ENCODE measurements at places on chromosomes 12 and 14.

DNA sequence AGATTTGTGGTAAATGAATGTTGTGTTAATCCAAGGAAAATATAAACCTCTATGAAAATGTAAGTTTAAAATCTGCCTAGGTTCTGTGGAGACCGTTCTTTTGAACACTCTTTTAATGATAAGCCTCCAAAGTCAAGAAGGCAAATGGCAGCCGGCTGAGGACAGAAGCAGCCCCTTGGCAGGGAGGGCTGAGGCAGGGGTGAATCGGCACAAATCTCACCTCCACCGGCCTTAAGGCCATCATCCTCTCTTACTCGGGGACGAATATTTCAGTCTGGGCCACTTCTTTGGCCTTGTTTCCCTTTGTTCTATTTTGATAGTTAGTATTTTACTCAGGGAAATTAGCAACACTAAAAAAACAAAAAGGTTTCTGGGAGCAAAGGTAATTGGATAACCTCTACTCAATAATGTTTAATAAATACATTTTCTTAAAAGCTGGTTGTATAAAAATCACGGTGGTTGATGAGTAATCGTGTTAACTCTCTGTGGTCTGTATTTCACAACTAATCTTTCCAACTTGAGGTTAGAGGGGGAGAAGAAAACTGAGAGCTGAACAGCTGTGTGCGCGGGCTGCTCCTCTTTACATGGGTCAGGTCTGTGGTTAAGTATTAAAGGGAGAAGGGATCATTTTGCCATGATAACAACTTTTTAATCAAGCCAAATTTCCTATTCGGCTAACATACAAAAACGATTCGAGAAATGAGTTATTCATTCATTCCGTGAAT is 18.6 kb downstream of the LGMN start:
- peak; percentile 89 for DNase-seq

DNA sequence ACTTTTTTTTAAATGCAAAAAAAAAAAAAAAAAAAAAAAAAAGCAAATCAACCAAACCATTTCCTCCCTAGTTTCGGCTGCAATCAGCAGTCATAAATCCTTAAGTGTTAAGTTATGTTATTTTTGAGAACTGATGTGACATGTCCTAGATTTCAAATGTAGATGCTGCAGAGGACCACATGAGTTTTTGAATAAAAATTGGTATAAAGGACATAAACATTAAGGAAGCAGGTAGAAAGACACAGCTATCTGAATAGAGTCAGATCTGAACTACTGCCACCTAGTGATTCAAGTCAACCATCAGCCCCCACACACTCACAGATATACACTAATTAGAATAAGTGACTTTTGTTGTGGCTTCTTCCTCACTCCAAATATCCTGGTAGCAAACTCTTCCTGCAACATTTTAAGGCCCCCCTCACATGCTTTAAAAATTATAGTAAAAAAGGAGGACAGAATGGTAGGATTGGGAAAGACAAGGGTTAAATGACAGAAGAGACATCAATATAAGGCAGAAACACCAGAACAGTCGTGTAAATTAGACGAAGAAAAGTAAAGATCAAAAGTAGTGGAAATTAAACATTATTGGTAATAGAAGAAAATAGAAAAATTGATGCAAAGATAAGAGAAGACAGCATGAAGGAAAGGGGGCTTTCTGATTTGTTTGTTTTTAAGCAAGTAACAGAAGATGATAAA is 394.5 kb upstream of the ATP2B1 start:
- peak; percentile 40 for DNase-seq

- DNase-seq: no peak
Measured at GRCh38 chr14:21233457-21234076, 35.7 kb downstream of the HNRNPC start.

GRCh38 chr12:54988402-54989054 is 4.0 kb upstream of the TESPA1 start:
- peak; percentile 34 for DNase-seq

GRCh38 chr14:58944343-58944967 is 244.0 kb upstream of the DAAM1 start:
- DNase-seq: no peak

All from H4 (cell line).